H4 (cell line): ENCODE measurements at places on chromosomes 11 and 22. TPM values are rescaled to one million over a fixed set of nuclear protein-coding genes. Genes with fewer than 3 reads are reported as not detected.
A peak's percentile ranks its signal among the peaks of the same experiment; 100 is the strongest.

DNA sequence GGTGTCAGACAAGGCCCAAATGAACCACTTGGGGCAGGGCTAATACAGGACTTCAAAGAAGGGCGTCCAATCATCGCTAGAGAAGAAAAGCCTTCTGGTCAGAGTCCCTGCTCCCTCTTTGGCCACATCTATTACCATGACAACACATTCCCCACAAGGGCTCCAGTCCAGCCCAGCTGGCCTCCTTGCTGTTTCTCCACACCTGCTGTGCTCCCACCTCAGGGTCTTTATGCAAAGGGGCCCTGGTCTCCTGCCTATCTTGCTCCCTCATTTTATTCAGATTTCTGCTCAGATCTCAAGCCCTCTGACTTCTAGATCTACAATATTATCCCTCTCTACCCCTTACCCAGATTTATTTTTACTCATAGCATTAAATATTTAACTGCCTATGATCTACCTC is 58.0 kb upstream of the KIRREL3 start:
- DNase-seq = no peak

DNA sequence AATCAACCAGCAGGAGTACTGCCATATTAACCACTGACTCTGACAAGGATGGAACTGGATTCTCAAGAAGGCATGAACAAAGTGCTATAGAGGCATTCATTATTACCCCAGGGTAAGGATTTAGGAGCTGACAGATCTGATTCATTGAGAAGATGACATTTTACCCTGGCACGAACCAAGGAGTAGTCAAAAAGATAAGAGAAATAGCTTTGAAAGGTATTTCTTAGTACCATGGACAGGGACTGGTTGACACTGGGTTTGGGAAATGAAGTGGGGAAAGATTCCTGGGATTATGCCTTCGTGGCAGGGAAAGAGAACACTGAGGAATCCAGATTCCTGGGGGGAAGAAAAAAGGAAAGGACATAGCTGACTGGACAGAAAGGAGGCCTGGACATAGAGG is 5.1 kb upstream of the SAAL1 start:
- DNase-seq = no peak

GRCh38 chr11:43901551-43901950 is 20.9 kb downstream of the ALKBH3 start:
- no peak for DNase-seq

GRCh38 chr11:106086135-106086534 is 8.7 kb downstream of the AASDHPPT start:
- no peak for DNase-seq

DNA sequence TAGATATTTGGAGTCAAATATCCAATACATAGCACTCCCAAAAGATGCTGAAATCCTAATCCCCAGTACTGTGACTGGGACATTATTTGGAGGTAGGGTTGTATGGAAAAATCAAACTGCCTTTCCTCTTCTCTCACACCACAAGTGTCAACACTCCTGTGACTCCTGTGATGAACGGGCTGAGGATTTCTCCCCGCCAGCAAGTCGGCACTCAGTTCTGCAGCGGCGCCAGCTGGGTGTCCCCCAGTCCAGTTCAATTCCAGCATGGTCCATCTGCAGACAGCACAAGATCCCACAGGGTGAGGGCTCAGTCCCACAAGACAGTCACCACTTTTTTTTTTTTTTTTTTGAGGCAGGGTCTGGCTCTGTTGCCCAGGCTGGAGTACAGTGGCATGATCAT is 4.3 kb upstream of the PARVB start:
- no peak for DNase-seq

DNA sequence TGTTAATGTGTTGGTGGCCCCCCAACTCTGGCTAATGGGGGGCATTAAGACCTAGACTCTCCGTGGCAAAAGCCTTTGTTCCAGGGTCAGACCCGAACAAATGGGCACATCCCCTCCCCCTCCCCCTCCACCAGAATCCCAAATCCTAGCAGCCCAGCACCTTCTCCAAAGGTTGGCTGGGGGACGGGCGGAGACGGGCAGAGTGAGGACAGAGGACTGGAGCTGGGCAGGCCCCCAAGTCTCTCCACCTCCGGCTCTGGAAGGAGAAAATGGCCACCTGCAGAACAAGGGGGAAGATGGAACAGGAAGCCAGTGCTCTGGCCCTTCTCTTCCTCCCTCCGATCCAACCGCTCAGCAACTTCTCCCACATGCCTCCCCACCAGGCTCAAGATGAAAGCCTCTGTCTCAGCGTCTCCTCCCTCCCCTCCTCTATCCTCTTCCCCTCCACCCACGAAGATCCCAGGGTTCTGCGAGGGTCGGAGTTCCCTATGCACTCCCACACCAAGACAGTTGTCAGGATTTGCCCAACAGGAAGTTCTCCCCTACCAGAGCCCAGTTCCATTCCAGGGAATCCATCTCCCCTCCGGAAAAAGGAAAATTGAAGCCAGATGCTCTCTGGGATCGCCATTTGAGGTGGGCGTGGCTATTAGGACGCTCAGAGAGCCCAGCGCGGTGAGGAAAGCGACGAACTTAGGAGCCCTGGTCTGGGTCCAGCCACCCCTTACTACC is 20.1 kb downstream of the ADA2 start:
- no peak for DNase-seq

DNA sequence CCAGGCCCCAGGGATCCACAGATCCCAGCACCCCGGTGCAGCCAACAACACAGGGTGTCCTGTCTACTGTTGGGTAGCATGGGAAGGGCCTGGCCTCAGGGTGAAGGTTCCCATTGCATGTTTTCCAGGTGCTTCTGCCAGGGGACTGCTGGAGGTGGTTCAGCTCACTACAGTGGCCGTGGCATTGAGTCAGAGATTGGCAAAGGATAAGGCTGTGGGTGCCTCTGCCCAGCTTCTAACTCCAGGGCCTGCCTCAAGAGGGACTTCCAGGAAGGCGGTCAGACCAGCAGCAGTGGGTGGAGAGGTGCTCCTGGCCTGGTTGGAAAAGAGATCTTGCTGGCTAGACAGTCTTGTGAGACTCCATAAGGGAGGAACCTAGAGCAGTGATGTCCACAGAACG is 20.9 kb downstream of the CSNK1E start:
- DNase-seq = no peak

DNA sequence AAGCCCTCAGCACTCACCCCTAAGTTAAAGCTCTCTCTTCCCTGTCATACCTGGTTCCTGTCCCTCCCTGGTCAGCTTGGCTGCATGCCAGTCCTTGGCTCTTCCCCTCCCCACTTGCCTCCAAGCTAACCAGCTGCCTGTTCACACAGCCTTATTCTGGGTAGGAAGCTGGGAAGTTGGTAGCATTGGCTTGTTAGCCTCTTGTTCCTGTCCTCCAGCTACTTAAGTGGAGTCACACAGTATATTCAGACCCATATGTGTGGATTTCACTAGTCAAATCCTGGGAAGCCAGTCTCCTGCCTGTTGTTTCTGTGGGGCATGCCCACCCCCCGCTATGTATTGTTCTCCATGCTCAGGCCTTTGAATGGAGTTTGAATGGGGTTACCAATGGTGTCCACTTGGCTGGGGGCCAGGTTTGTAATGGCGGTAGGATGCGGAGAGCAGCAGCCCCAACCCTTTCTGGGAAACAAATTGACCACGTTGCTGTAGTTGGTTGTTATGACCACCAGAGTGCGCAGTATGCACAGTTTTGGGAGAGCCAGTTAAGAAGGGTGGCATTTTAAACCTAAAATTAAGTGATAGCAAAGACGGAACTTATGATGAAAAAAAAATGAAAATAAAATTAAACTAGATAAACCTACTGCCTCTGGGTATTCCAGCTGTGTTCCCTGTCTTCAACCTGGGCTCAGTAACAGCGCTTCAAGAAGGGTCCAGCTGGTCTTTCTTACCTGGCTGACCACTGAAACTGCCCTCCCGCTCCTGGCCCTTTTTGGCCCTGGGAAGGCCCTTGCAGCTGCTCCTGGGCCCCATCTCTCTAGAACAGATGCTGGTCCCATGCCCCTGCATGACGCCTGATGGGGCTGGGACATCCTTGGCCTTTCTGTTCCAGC is 10.7 kb upstream of the RPS3 start:
- peak; percentile 78 for DNase-seq

GRCh38 chr11:82867495-82868082 is 32.6 kb downstream of the PRCP start:
- DNase-seq = peak; percentile 53

DNA sequence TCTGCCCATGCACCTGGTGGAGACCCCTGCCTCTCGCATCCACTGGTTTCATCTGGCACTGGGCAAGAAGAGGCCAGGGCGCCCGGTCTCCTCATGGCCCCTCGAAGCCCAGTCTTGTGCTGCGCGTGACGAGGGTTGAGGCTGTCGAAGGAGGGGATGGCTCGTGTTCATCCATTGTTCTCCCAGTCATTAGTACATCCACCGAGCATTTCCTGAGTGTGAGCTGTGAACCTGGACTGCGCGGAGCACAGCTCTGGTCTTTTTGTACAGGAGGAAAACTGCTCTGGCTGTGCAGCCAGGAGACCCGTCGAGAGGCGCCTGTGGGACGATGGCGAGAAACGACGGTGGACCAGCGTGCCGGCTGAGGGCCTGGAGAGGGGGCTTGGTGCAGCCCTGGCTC is 6.8 kb downstream of the CACNA1I start:
- DNase-seq = no peak

- DNase-seq = peak; percentile 26
These were observed 6.8 kb downstream of the RNF214 start for GRCh38 chr11:117239295-117239694.

DNA sequence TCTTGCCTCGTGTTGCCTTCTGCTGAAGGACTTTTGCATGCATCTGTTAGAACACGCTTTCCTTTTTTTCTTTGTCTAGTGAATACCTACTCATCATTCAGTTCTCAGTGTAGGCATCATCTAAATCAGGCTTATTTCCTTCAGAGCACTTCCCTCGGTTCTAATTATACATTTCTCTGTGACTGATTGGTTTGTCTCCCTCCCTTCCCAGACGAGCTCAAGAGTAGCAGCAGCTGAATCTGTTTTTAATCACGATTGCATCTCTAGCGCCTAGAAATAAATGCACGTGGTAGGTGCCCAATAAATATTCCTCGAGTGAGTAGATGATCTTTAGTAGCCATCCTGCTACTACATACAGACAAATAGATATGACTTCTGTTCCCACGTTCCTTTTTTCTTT is 6.3 kb downstream of the CEP164 start:
- no peak for DNase-seq

GRCh38 chr11:2202071-2202899 is 30.7 kb upstream of the TH start:
- no peak for DNase-seq

- no peak for DNase-seq
These were observed 77.8 kb downstream of the CD82 start for GRCh38 chr11:44643217-44643616.

GRCh38 chr11:2383852-2384804 is 7.0 kb downstream of the CD81 start:
- no peak for DNase-seq

DNA sequence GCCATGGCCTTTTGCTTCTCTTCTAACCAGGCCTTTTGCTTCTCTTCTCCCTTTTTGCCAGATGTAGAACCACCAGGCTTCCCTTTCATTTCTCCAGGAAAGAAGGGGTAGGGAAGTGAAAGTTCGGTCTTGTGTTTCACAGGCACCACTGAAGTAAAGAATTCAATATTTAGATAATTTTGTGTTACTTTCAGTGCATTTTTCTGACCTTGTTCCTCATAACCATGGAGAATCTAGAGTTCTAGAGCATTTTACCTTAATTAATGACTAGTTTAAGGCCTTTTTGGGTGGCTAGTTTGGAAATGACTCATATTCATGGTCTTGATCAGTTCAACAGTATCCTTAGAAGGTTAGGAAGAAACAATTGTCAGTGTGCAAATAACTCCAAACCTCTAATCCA is 22.7 kb downstream of the GRAMD1B start:
- no peak for DNase-seq

GRCh38 chr11:118406599-118407166 is 5.3 kb downstream of the ATP5MG start:
- DNase-seq = no peak

The RTN4R gene
- total RNA-seq = 3.2 TPM in 2 replicates

The ISX gene
- total RNA-seq = not detected in 2 replicates

The CYB5R2 gene
- not detected in 2 replicates for total RNA-seq

The APOBEC3B gene
- total RNA-seq = 8.4 and 13.6 TPM in 2 replicates

The BDNF gene
- total RNA-seq = 10.6 and 16.1 TPM in 2 replicates

The CECR2 gene
- total RNA-seq = 0.06 and 0.21 TPM in 2 replicates

The CD3G gene
- not detected in 2 replicates for total RNA-seq
